ENCODE measurements at places on chromosomes 1 and 21.

DNA sequence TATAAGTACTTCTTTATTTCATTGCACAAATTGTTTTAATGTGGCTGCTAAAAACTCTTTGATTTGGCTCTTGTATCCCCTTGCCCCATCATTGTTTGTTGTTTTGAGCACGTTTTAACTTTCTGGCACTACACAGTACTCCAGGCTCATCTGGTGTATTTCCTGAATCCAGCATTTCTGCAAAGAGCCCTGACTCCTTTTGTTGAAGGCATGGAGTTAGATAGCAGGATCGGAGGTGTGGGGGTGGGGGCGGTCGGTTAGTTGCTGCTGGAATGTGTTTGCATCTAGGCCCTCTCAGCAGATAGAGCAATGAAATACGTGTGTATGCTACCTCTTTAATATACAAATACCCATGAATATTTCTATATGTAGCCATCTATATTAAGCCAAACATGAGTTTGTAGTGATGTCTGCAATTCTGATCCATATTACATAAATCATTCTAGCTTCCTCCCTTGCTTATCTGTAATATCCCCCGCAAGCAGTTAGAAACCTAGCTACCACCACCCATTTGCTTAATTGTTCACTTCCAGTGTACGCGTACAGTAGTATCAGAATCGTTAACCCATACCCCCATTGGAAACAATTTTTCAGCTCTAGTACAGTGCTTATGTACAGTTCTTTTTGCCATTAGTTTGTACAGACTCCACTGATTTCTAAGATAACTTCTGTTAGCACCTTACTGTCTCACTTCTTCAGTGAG, 106.0 kb downstream of the NOS1AP start:
- no peak for DNase-seq

DNA sequence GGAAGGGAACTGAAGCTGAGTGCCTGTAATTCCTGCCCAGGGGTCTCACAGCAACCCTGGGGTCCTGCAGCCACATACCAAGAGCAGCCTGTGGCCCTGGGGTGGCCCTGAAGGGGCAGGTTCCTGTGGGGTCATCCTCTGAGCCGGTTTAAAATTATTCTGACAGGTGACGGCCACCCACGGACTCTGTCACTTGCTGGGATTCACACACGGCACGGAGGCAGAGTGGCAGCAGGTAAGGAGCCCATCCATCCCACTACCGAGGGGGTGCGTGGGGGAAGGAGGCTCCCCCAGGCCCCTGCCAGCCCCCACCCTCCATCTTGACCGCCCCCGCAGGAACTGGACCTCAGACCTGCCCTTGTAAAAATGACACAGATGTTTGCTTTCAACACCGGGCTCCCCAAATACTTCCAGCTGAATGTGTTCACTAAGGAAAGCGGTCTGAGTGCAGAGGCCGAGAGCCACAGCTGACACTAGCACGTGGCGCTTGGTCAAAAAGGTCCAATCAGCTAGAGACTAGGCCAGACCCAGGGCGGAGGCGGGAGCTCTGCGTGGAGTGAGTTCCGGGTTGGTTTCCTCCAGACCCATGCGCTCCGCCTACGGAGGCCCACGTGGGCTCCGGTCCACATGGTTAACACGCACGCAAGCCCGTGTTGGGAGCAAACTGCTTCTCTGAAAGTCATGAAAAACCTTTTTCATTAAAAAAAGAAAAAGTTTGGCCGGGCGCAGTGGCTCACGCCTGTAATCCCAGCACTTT, 10.0 kb downstream of the YBEY start:
- DNase-seq = peak; percentile 93

DNA sequence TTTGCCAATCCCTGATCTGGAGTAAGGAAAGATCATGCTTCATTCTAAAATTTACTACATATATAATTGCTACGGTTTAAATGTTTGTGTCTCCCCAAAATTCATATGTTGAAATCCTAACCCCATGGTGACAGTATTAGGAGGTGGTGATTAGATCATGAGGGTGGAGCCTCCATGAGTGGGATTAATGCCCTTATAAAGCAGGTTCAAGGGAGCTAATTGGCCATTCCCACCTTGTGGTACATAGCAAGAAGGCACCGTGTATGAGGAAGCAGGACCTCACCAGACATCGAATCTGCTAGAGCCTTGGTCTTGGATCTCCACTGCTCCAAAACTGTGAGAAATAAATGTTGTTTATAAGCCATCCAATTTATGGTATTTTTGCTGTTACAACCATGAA, 55.5 kb downstream of the GADD45A start:
- DNase-seq = no peak

GRCh38 chr1:244104309-244105060, 53.4 kb downstream of the ZBTB18 start:
- DNase-seq = no peak

DNA sequence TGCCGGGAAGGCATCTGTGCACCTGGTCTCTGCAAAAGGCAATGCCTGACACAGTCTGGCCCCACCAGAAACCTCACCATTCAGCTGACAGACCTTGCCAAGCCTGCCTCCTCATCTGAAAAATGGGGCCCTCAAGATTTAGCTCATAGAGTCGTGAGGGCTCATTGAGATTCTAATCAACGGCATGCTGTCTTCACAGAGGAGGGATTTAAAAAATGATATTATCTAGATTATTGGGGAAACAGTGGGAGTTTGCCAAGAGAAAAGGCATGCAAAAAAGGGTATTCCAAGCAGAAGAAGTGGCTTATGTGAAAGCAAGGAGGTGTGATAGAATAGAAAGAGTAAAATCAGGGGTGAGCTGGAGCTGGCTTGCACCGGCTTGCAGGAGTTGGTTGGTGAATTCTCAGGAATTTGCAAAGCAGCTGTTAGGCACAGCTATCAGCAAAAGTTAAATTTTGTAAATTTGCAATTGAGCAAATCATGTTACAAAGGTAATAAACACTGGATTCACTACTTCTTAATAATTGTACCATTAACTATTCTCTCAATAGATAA, 91.7 kb upstream of the WNT4 start:
- DNase-seq = no peak

GRCh38 chr1:224180783-224181452, 2.1 kb upstream of the DEGS1 start:
- no peak for DNase-seq
